GM13976 (cell line): ENCODE measurements at places on chromosomes 13 and 19.

DNA sequence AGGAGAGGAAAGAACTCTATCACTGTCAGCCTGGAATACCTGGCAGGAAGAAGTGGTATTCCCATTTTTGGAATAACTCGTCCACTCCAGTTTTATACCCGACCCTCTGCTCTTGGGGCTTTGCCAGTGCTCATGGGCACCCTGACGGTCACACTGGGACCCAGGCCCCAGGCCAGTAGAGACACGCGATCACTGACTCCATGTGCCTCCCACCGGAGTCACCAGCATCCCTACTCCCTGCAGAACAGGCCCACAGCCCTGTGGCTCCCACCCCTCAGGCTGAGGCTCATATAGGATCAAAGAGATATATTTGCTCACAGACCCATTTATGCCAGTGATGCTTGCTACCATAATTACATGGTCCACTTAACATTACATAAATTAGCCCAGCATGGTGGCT lies 3.5 kb downstream of the GRTP1 start:
- no peak for DNase-seq

DNA sequence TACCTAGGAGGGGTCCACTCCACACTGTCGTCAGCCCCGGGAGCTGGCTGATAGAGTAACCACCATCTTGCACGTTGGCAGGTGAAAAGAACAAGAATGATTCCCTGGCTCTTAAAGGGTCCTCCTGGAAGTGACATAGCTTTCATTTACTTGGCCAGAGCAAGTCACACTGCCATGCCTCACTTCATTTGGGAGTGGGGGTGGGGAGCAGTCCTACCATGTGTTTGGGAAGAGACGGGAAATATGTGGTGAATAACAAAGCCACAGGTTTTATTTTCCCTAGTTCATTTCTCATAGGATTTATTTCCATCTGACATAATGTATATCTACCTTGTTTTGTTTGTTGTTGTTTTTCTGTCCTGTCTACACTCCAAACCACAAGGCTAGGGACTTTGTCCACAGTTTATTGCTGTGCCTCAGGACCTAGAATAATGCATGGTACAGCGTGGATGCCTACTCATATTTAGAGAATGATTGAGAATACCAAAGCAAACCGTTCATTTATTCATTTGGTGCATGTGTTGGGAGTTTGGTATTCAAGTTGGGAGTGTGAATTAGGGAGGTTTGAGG lies 26.8 kb downstream of the UBAC2 start:
- no peak for DNase-seq

GRCh38 chr13:67117010-67117550 lies 113.1 kb downstream of the PCDH9 start:
- DNase-seq = no peak

- peak; percentile 77 for DNase-seq
Observed at GRCh38 chr19:38417544-38418506, 8.2 kb downstream of the RASGRP4 start.

DNA sequence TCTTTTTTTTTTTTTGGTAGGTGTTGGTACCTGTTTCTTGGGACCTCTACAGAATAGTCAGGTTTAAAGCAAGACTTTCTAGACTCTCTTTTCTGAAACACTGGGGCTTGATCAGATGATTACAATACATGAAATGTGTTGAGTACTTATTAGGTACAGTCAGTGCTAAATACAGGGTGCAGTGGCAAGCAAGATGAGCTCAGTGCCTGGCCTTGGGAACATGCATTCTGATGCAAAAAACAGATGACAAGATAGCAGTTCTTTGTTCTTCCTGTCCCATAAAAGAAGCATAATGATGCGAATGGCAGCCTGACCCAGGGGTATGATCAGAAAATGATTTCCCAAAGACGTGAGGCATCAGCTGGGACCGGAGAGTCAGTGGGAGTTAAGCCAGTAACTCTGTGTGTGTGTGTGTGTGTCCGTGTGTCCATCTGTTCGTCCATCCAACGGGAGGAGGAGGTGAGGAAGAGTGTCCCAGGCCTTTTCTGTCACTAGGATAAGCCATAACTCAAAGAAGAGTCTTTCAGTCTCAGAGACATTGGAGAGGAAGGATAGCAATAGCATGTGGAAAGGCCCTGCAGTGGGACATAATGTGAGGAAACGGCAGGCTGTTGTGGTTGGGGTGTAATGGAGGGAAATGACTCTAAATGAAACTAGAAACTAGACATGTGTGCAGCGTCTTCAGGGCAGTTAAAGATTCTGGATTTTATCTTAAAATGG lies 32.2 kb downstream of the SLAIN1 start:
- DNase-seq = peak; percentile 11
